Fibroblast of skin of right quadriceps (primary cell): ENCODE measurements at places on chromosomes 1 and 21.

DNA sequence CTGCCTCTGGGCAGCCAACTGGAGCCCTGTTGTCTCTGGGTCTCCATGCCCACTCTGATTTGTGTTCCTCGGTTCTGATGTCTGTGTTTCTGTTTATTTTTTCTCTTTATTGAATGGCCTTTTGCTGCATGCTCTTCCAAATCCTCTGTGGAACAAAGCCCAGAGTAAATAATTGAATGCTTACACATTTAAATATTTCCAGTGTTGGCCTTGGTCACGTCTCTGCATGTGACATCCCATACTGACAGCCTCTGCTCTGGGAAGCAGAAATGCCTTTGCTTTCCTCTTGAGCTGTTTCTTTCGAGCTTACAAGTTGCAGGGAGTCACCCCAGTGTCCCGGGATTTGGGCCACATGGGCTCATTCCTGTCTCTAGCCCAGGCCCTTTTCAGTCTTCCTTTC, 267.9 kb downstream of the PTPRU start:
- DNase-seq = no peak

DNA sequence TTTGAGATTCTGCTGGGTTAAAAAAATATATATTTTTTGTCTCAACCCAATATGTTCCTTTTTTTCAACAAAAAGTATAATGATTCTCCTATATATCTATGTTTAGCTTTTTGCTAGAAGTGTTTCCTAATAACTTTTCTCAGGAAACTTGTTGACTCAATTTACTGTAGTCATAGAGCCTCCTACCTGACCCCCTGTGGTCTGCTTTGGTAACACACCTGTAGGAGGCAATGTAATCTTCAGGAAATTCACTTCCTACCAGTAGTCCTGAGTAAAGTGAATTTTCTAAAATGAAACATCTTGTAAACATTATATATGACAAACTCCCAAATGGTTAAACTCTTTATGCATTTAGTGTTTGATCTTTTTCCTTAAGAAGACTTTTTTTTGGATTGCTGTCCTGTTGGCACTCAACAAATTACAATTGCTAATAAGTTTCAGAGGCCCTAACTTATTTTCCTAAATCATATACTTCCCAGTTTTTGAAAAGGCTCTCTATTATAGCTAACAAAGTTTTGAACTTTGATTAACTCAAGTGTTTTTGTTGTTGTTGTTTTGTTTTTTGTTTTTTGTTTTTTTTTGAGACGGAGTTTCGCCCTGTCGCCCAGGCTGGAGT, 118.3 kb downstream of the OLFML2B start:
- no peak for DNase-seq

DNA sequence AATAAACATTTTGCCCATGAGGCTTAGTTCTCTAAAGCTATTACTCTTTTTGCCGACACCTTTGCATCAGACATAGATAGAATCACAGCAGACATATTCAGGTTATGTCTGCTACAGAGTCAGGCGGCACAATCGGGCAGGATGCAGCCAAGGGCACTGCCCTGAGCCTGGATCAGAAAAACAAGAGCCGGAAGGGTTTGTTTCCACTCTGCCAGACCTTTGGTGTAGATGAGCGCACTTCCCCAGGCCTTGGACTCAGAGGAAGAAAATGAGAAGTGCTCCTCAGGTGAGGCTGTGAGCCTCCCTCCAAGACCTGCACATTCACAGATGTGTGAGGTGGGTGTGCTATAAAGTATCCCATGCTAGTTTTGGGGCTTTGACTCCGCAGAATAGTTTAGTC, 43.7 kb downstream of the GNG12 start:
- DNase-seq = no peak

- no peak for DNase-seq
Measured at GRCh38 chr1:178645157-178645807, 79.8 kb upstream of the RALGPS2 start.

GRCh38 chr1:222697203-222697602, 15.1 kb downstream of the AIDA start:
- DNase-seq = no peak

GRCh38 chr1:178776553-178776952, 51.5 kb downstream of the RALGPS2 start:
- DNase-seq = no peak

DNA sequence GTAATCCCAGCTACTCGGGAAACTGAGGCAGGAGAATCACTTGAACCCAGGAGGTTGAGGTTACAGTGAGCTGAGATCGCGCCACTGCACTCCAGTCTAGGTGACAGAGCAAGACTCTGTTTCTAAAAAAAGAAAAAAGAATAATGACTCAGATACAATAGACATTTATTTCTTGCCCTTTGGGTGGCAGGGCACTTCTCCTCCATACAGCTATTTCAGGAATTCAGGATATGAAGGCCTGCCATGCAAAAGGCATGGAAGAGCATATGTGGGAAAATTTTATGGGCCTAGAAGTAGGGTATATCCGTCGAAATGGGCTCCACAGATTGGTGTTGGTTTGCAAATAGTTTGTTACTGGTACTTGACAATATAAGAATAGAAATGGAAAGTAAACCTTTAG, 20.2 kb upstream of the POGZ start:
- DNase-seq = no peak
